ENCODE measurements at places on chromosomes 6 and 20.

- DNase-seq: peak; percentile 78
Observed at GRCh38 chr6:112906726-112907125, 559.6 kb downstream of the RFPL4B start.

DNA sequence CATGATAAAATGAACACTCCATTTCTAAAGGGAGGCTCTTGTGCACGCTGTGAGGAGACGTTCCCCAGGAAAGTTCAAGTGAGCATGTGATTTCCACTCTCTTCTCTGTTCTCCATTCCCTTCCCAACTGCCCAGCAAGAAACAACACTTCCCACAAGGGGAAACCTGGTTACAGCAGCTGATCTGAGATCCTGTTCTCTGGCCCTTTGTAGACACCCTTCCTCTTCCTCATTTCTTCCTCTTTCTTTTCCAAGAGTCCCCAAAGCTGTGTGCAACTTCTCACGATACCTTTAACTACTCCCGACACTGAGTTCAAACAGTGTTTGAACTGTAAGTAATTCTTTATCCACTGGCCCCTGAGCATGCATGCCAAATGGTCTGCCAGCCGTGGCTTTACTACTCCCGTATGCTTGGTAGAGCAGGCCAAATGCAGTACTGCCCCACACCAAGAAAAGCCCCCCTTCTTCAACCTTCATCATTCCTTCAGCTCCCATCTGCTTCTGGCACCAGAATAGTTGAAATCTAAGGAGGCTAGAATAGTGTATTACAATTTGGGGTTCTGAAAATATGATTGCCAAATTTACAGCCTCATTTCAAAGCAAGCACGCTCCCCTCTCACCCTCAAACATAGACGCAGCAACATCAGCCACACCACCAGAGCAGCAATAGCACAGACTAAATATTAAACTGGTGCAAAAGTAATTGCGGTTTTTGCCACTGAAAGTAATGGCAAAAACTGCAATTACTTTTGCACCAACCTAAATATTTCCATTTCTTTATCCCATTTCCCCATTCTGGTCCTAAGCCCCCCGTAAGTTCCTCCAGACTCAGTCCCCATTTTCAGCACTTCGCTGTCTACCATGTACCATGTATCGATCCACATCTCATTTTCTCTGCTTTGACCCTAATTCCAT is 4.3 kb downstream of the HLA-DMB start:
- DNase-seq: no peak

DNA sequence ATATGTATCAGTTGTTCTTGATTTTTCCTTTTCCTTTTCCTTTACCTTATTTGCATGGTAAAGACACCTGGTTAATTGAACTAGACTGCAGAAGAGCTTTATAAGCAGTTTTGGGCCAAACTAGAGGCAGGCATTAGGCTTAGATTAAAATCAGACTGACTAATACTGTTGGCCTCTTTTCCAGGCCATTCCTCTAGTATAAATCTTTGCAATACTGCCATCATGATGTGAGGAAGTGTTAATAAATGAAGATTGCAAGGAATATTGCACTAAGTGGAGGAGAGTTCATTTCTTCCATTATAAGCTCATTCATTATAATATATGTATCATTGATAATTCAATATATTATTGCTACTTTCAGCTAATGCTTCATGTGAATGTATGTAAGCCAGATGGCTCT is 163.8 kb downstream of the MMUT start:
- DNase-seq: no peak

GRCh38 chr20:64038565-64039292 is 2.7 kb downstream of the C20orf204 start:
- peak; percentile 52 for DNase-seq

GRCh38 chr6:2718334-2719092 is 32.2 kb downstream of the MYLK4 start:
- DNase-seq: no peak

GRCh38 chr6:22328474-22328873 is 31.6 kb upstream of the PRL start:
- no peak for DNase-seq

DNA sequence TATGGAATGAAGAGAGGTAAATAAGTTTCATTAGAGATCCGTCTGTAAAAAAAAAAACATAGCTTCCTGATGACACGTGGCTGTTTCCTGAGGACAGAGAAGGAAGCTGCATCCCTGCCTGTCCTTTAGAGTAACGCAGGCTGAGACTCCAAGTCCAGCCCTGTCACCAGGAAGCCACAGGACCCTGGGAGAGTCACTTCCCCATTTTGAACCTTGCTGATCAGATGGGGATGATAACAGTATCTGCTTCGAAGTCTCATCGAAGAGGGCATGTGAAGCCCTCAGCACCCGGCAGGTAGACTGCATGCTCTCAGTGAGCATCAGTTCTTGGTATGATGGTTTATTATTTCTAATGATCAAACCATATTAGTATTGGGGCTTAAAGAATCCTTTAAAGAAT is 139.1 kb upstream of the KCNG1 start:
- no peak for DNase-seq

DNA sequence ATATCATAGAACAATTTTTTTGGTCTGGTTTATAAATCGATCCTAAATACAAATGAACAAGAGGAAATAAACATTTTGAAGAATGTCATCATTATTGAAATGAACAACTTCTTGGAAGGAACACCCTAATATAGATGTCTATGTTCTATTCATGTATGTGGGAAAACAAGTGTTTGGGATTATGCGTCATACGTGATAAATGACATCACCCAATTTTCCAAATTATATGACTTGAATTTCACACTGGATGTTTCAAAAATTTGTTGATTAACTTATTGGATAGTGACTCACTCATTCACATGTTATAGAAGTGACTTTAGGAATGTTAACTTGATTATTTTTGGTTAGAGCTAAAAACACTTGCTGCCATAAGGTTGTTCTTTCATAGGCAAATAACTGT is 18.6 kb downstream of the ARMC2 start:
- no peak for DNase-seq

- no peak for DNase-seq
Observed at GRCh38 chr6:167422934-167423333, 98.0 kb downstream of the TTLL2 start.

DNA sequence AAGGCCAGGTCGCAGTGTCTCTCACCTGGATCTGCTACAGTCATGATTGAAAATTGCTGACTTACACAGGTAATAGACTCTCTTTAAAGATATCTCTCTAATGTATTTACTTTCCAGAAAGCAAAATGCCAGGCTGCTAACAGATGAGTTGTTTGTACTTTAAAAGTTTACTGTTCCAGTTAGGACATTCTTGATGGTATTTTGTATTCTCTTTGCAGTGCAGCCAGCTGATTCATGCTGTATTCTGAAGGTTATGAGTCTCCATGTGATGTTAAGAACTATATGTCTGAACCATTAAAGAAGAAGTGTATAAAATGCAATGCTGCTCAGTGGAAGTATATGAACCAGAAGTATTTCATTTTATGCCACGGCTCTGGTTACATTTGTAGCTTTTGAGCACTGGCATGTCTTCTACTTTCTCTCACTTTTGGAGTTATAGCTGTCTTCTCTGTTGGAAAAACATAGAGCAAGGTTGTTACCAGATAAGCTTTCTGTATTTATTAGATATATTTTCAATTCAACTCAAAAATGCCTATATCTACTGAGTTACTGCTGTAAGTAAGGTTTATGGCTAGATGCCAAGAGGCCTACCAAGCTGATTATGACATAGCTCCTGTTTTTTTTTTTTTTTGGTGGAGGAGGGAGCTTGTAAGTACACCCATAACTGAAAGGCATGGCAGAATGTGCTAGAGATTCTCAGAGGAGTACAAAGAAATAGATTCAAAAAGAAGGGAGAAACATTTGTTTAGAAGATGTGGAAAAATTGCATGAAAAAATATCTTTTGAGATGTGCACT is 130.5 kb upstream of the MAN1A1 start:
- DNase-seq: no peak

DNA sequence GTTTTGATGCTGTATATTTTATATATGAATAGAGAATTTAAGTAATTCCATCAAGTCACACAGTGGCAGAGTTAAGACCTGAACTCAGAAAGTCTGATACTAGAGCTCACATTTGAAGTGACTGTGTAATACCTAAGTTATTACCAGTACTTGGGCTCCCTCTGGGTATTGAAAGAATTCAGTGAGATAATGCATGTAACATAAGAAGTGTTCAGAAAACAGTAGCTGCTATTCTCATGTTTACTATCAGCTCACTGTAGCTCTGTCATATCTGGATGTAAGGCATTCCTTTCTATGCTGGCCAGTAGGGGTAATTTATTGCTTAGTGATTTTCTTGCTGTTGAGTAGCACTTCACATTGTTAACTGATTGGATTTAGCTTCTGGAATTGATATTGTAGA is 44.6 kb downstream of the NKX2-4 start:
- DNase-seq: no peak

DNA sequence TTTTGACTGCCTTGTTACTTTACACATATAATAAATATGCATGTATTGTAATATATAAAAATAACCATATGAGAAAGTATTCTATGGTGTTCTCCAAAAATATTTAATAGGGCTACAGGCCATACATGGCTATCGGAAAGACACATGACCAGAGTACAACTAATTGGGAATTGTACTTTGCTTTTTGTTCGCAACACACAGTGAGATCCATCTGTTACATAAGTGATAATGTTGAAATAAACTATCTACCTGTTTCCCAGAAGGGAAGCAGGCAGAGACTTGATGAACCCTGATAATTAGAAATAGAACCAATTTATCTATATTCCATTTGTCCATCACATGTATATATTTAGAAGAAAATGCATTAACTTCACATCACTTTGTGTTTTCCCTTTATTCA is 344.0 kb upstream of the PLCB4 start:
- DNase-seq: no peak

- DNase-seq: no peak
Observed at GRCh38 chr6:32610682-32611296, 21.1 kb upstream of the HLA-DRB1 start.

- no peak for DNase-seq
Observed at GRCh38 chr20:7710440-7710839, 229.8 kb downstream of the HAO1 start.

DNA sequence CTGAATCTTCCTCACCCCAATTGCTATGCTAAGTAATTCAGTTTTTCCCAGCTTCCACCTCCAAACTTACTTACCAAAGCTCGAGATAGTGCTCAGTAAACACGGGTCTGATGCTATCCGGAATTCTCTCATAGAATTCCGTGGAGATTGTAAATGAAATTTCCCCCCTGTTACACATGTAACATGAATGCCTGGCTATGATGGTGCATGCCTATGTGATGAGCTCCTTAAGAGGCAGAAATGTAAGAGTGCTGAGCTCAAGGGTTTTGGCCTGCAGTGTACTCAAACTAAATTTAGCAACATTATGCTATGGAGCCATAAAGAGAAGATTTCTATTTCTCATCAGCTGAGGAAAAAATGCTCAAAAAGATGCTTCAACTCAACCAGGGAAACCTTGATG is 133.4 kb upstream of the FUT9 start:
- DNase-seq: no peak

DNA sequence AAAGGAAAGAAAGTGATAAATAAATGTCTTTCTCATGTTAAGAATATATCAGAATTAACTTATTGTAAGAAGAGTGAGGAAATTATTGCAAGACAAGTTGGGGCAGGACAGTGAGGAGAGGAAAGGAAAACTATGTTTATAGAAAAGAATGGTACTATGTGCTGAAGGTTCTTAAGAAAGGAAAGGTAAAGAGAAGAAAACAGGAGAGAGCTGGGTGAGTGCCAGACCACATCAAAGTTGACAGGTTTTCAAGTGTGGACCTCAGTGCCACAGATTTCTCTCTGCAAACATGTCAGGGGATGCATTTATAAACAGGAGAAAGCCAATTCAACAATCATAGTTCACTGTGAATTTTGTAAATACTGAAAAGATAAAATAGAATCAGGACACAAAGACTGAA is 439.2 kb downstream of the PKHD1 start:
- DNase-seq: no peak

- no peak for DNase-seq
Observed at GRCh38 chr6:29758761-29759160, 35.5 kb downstream of the HLA-F start.

DNA sequence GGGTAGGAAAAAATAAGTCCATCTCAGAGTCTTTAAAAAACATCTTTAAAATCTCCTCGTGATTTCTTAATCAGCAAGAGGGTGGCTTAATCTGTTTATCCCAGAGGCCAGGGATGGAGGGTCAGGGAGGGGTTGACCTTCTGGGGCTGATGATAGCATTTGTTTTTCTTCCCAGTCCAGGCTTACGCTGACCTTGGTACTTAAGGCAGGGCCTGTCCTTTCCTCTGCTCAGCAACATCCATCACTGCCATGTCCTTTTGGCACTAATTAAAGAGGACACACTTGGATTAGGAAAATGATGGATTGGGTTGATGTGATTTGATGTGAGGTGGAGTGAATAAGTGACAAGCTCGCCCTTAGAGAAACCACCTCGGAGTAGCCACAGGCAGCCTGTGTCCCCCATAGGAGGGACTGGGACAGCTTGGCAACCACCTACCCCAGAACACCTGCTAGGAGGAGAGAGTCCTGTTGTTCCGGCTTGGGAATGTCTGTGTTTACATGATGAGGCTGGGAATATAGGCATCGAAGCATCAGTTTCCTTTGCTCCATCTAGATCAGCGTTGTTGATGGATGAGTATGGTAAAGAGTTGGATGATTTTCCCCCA is 44.2 kb downstream of the PHACTR3 start:
- no peak for DNase-seq

DNA sequence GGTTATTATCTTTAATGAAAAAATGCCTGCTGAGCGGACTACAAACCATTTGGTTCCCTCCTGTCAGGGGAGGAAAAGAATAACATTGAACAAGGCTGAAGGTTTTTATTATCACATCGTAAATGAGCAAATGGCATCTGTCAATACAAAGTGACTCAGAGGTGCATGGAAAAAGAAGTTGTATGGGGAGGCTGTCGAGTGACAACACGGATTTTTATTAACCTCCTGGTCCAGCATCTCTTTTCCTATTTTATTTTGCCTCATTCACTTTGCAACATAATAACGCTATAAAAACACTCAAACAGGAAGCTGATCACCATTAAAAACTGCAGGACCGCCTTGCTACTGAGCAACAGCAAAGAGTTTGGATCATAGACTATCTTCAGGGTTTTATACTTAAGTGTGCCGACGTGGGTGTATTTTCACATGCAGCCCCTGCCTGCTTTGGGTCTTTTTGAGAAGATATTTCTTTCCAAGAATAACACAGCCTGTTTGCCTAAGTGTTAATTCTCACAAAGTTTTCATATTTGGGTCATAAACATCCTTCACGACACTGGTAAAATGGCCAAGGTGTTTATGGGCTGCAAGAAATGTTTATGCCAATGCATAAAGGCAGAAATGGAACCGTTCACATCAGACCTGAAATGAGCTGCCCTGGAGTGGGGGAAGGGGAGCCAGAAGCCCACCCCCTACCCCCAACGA is 132.1 kb upstream of the SALL4 start:
- DNase-seq: no peak

- DNase-seq: peak; percentile 30
Observed at GRCh38 chr6:14876778-14877613, 368.9 kb upstream of the JARID2 start.

DNA sequence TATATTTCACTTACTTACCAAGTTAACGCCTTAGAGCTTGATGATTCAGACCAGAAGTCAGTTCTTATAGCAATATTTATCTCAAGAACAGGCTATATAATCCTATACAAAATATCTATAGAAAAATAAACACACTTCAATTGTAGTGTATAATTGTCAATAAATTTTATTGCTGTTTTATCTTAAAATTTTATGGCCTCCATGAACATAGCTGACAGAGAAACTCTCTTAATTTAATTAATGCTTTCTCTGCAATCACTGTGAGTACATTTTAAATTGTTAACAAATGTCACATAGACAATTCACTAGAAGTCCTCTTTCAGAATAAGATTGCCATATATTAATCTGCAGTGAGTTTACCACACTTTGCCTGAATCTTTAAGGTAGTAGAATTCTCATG is 178.6 kb downstream of the RFPL4B start:
- DNase-seq: no peak
